Activated T-helper 17 cell treated with anti-CD3 and anti-CD28 coated beads, Interleukin-2, amount 50 U/mL, for 72 hours (primary cell): ENCODE measurements at places on chromosomes 11 and 22.

- ATAC-seq, result no peak
Observed at GRCh38 chr11:131441051-131441810, 70.8 kb downstream of the NTM start.

- no peak for ATAC-seq
Observed at GRCh38 chr11:106594751-106595351, 423.4 kb downstream of the GUCY1A2 start.

DNA sequence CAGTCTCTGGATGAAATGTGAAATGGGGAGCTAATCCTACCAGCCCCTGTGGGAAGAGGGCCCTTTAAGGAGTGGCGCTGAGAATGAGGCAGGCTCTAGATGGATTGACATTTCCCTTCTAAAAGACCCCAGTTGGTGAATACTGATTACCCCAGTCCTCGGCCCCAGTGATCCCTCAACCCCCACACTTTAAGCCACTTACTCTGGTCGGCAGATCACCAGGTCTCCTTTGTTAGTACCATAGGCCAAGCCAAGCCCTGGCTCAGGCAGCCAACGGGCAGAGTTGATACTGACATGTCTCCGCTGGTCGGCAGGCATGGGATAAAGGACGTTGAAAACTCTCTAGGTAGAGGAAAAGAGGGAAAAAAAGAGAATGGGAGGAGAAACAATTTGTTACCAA, 26.1 kb upstream of the CHRM4 start:
- ATAC-seq, result no peak

GRCh38 chr22:39297490-39298240, 21.8 kb downstream of the RPL3 start:
- ATAC-seq, result no peak

GRCh38 chr11:68948496-68948895, 32.3 kb downstream of the MRGPRD start:
- ATAC-seq, result no peak

- ATAC-seq, result no peak
Observed at GRCh38 chr11:93248602-93249001, 50.8 kb upstream of the SLC36A4 start.
